ENCODE measurements at places on chromosomes 1 and 21.
A peak's percentile ranks its signal among the peaks of the same experiment; 100 is the strongest.

DNA sequence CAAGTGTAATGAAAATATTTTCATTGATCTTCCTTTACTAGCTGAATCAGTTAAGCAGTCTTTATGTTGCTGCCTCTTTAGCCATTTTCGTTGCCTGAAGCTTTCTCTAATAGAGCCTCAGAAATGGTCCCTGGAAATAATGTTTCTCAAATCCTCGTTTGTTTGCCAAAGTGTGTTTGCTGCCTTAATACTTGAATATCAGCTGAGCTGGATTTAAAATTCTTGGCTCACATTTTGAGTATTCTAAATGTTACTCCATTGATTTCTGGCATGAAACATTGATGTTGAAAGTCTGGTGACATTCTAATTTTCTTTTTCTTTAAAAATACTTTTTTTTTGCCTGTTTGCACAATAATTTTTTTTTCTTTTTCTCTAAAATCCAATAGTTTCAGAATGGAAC, 84.6 kb upstream of the SERBP1 start:
- DNase-seq, result no peak

DNA sequence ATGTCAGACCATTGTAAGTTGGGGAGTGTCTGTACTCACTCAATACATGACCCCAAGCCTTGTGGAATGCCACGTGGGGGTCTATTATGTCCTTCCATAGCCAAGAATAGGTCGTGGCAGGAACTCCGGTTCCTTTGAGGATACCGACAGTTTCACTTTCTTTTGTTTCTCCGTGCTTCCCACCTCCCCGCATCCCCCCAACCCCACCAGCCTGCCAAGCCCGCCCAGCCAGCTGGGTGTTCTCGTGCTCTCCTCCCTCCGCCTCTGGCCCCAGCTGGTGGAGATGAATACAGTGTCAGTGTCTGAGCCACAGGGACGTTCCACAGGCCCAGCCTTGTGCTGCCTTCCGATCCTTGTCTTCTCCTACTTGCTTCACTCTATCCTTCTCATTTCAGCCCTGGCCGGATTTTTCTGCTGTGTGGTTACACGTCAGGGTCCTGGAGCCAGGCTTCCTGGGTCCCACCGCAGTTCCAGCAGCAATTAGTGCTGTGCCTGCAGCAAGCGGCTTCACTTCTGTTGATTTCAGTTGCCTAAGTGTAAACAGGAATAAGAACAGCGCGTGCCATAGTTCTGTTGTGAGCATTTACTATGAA, 4.1 kb upstream of the AGTRAP start:
- peak; percentile 54 for DNase-seq

- DNase-seq, result no peak
Measured at GRCh38 chr1:220966881-220967611, 87.8 kb downstream of the HLX start.

GRCh38 chr1:157739229-157739901, 37.6 kb downstream of the FCRL2 start:
- no peak for DNase-seq

Measured in MV-4-11 (cell line).